ENCODE measurements at places on chromosomes 5 and 9.

DNA sequence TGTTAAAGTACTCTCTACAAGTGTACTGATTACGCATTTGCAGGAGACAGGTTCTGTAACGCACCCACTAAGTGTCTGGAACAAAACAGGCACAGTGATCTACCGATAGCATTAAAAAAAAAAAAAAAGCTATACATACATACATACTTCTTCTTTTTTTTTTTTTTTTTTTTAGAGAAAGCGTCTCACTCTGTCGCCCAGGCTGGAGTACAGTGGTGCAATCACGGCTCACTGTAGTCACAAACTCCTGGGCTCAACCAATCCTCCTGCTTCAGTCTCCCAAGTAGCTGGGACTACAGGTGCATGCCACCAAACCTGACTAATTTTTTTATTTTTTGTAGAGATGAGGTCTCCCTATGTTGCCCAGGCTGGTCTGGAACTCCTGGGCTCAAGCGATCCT is 7.6 kb downstream of the KIF24 start:
- DNase-seq, result no peak

DNA sequence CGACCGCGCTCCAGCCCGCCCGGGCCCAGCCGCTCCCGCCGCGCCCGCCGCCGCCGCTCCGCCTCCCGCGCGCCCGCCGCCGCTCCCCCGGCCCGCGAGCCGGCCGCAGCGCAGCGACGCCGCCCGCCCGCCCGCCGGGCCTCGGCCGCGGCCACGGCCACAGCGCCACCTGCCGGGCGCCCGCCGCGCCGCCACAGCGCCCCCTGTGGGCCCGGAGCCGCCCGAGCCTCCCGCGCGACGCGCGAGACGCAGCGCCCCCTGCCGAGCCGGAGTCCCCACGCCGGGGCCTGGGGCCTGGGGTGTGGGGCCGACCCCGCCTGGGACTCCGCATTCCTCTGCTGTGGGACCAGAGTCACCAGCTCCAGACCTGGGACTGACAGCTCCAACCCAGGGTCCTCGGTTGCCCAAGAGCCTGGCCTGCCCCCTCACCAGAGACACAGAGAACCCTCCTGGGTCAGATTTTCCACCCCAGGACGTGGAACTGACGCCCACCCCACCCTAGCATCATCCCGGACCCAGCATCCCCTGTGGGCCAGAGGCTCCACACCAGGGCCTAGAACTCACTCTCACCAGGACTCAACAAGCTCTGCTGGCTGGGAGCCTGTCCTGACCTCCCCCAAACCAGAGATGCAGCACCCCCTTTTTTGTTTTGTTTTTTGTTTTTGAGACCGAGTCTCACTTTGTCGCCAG is at the start of gene RAPGEF1:
TSS of gene RAPGEF1 (minus strand) at position 118 of the 690 bp plus-strand sequence. CDS start 246 bp downstream, outside the sequence.
- DNase-seq, result no peak

DNA sequence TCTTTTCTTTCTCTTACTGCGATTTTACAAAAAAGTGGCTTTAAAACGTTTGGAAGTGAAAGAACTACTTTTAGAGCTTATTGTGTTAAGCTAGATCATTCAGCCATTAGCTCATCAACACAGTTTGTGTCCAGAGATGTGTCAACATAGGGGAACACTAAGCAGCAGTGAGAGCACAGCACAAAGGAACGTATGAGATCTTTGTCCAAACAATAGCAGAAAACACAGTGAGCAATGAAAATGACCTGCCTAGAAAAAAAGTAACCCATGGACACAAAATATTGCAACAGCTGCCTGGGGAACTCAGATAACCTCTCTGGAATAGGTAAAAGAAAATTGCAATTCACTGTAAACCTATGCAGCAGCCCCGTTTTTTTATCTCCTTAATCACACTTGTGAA is 372.5 kb downstream of the ARHGEF28 start:
- DNase-seq, result no peak

DNA sequence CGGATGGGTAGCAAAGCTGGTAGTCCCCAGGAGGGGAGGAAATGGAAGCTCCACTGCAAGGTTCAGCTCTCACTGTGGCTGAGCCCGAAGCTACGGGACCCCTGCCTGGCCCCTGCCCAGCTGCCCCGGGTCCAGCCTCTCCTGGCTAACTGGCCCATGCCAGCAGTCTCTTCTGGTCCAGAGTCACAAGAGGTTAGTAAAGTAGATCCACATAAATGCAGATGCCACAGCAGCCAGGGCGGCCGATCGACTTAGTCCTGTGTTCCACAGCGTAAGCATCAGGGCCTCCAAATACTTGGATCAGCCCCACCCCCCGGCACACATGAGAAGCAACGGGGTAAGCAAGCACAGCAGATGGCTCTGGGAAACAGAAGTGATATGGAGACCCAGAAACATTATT is 42.1 kb downstream of the MRPL36 start:
- no peak for DNase-seq

All from NCI-H1694 (cell line).